Progenitor cell of endocrine pancreas (in vitro differentiated cells): ENCODE measurements at places on chromosomes 6 and 20.

DNA sequence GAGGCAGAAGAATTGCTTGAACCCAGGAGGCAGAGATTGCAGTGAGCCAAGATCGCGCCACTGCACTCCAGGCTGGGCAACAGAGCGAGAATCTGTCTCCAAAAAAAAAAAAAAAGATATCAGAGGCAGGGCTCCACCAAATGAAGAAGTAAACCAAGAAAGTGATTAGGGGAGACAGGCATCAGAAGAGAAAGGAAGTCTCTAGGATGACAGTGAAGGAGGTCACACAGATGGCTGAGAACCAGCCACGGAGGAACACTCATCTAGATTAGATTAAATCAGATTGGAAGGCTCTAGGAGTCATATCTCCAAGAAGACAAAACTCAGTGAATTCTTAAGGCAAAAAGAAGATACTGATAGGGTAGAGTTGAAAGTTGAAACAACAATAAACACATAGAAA, 102.2 kb upstream of the CCDC28A start:
- no peak for DNase-seq

DNA sequence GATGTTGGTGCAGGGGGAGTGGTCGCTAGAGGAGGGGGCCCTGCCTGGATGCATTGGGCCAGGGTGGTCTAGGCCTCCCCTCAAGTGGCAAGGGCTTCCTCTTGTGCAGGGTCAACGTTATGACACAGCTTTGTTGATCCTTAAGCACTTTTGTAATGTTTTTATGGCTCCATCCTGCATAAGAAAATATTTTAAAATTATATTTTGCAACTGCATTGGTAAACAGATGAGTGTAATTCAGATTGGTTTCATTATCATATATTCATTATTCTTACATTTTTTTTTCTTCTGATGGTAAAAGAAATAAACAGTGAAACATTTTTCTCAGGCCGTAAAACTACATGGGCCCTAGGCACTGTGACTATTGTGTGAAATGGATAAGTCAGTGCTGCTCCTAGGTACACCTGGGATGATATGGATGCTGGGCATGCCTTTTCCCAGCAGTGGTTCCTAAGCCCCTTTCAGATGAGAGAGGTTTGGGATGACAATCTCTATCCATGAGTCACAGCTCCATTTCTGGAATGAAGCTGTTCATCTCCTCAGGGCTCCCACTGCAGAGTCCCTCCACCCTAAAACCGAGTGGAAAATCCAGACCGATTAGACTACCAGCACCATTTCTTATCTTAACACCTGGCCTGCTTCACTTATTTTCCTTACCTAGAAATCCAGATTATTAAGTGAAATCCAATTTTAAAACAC, 5.8 kb upstream of the SIM1 start:
- no peak for DNase-seq

DNA sequence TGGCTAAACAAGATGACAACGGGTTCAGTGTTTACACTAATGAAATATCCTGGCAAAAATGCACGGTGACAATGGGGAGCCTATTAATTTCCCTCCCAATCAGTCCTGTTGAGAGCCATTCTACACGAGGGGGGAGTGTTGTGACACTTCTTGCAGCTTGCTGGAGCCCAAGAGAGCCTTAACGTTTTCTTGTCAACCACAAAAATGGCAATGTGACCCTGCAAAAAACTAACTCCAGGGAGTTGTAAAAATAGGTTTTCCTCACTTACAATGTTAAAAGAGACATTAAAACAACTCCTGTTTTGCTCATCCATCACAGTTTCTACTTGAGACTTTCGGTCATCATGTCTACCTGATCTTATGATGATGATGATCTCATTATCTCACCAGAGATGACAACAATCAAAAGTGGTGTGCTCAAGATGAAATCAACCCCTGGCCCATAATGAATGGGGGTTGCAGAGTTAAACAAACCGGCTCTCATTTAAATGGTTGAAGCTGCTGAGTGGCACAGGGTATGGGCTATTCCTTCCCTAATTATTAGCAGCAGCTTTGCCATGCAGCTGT, 57.9 kb downstream of the GJA10 start:
- no peak for DNase-seq

- no peak for DNase-seq
Observed at GRCh38 chr20:58621906-58622548, 29.1 kb upstream of the STX16 start.

- no peak for DNase-seq
Observed at GRCh38 chr6:113211170-113211569, 646.0 kb upstream of the MARCKS start.

DNA sequence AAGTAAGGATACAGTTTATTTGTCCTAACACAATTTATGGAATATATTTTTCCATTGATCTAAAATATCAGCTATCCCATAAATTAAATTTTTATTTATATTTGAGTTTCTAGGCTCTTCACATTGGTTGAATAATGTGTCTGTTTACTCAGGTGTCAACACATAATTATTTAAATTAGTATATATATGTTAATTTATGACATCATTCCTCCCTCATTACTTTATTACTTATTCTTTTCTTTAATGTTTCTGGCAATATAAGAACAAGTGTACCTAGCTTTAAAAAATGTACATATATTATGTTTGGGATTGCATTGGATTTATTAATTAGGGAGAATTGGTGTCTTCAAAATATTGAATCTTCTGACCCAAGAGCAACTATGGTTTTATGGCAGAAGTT, 31.2 kb upstream of the TCF21 start:
- no peak for DNase-seq

- DNase-seq, result no peak
Observed at GRCh38 chr6:166415306-166415705, 32.6 kb upstream of the MPC1 start.

GRCh38 chr20:52675375-52675774, 296.8 kb upstream of the TSHZ2 start:
- no peak for DNase-seq
